Endodermal cell (in vitro differentiated cells): ENCODE measurements at places on chromosomes 12 and 14. TPM values are rescaled to one million over a fixed set of nuclear protein-coding genes. Genes with fewer than 3 reads are reported as not detected.

GRCh38 chr12:2183556-2184541 is 131.1 kb downstream of the CACNA1C start:
- peak; percentile 80 for DNase-seq

GRCh38 chr12:13347241-13348043 is 150.9 kb downstream of the EMP1 start:
- DNase-seq, result no peak

GRCh38 chr12:24582954-24583601 is 365.8 kb downstream of the BCAT1 start:
- no peak for DNase-seq

DNA sequence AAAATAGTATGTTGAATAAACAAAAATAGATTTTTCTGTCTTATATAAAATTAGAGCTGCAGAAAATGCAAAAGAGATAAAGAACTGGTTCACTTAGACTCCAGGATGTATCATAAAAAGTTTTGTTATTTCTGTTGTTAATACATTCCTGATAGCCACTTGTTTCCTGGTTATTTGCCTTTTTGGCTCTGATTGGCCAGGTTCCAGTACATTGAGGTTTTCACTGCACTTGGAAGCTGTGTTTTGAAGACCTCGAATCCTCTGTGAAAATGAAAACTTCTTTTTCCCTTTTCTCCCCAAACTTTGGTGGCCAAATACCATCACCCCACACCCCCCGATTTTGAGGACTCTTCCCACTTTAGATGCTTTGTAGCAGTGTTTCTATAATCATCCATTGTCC is 525.3 kb downstream of the MED13L start:
- DNase-seq, result no peak

DNA sequence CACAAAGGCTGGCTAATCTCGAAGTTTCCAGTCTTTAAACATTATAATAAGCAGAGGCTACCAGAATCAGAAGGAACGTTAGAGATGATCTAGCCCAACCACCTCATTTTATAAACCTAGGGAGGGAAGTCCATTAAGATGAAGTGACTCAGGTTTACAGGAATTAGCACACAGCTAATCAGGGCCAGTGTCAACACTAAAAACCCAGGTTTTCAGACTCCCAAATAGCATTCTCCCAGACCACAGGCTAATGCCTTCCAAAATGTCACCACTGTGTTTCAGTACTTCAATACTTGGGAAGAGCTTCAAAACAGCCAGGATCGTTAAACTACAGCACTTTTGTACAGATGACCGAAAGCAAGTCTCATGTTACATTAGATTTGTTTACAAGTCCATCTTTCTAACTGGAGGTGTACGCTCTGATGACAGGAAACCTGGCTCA is 89.2 kb downstream of the FOXN3 start:
- DNase-seq, result no peak

DNA sequence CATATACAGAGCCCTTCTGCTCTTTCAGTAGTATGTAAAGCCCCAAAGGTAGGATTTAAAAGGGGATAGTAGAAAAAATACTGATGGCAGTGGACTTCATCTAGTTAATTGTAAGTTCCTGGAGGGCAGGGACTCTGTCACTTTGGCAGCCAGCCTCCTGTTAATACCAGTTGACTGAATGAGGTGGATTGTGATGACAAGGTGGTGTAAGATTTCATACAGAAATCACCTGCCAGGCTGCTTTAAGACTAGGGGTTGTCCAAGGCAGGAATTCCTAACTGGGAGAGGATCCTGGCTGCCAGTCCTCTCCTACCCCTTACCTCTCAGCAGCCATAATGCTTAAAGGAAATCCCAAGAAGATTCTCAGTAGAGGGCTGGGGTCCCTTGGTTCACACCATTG is 7.3 kb downstream of the DYRK2 start:
- DNase-seq, result no peak

DNA sequence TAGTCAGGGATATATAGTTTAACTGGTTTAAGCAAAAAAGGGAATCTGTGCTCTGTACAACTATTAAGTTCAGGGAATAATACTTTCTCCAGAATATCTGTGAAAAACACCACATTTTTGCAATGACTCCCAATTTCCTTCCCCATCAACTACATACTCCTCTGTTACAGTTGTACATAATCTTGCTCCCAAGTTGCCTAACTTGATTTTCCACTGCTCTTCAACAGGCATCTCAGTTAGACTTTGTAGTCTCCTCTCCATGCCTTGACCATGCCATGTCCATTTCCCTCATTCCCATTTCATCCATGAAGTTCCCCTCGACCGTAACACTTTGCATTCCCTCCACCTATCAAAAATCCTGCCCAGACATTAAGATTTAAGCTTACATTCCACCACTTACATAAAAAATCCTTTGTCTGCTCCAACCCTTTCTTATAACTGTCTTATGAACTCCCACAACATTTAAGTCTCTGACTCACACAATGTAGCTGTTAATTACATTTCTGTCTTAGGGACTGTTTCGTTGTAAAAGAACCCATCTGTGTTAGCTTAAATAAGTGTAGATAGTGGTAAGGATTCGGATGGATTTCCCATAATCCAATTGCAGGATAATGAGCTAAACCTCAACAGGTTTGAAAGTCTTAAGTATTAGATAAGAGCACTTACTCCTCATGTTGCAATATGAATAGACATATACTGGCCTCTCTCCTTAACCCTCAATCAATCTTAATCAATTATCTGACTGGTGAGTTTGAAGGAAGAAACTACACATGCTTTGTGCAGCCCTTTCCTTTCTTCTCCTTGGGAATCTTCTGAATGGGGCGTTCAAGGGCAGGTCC is 156.5 kb downstream of the PAWR start:
- DNase-seq, result no peak

GRCh38 chr12:48189331-48190125 is 6.1 kb downstream of the CCDC184 start:
- DNase-seq, result peak; percentile 95

GRCh38 chr12:121536899-121537813 is 43.7 kb downstream of the KDM2B start:
- peak; percentile 87 for DNase-seq

GRCh38 chr14:101719708-101720107 is 41.8 kb upstream of the PPP2R5C start:
- peak; percentile 77 for DNase-seq

DNA sequence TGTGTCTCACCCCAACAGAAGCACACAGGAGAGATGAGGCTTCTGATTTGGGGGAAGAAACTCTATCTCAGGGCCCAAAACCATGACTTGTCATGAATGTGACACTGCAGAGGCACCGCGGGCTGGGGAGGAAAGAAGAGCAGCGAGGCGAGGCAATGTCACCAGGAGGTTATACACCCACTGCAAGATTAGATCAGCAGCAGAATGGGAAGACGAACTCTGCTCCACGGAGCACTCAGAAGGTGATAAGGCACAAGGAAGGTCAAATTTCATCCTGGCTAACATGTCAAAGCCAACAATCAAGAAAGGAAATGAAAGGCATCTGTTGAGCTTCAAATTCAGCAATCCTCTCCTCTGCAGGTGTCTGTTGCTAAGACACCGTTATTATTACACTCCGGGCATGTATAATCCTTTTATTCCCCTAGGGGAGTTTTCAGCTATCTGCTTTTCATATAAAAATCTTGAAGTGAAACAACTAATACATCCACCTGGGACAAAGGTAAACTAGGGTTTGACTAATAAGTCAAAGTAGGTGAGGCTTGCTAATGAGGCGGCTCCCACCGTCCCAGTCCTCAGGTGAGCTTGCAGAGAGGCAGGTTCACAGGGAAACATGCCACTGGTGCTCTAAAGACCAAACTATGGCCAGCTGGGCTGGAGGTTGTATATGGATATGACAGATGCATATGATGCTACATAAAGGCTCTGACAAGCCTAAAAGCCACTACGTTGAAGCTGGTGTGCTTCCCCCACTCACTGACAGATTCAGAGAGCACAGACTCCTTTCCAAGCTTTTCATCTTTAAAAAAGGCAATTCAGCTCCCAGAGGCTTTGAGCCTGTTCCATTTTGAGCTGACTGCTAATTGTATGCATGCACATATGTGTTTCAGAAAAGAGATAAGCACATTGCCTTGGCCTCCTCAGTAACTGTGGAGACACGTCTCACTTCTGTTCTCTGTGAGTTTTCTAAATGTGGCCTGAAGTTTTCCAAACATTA is 221.2 kb downstream of the NELL2 start:
- peak; percentile 71 for DNase-seq

GRCh38 chr14:98169170-98169587 is 1102.8 kb downstream of the BCL11B start:
- DNase-seq, result no peak

GRCh38 chr14:95666450-95666849 is 19.8 kb upstream of the TCL1B start:
- no peak for DNase-seq

DNA sequence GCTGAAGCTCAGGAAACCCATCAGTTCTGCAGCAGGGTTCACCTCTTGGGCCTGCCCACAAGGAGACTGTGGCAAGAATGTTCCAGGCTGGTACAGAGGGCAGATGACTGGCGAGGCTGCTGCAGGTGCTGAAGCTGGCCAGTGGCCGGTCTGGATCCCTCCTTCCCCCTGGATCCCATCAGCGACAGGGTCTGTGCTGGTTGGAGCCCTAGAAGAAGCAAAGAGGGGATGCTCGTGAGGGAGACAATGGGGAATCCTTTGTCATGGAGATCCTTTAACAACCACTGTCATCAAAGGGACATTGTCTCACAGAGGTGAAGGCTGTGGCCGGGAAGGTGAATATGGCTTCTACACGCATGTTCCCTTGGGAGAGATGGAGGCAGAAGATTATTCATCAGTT is 211.4 kb upstream of the TMEM132C start:
- DNase-seq, result peak; percentile 78

DNA sequence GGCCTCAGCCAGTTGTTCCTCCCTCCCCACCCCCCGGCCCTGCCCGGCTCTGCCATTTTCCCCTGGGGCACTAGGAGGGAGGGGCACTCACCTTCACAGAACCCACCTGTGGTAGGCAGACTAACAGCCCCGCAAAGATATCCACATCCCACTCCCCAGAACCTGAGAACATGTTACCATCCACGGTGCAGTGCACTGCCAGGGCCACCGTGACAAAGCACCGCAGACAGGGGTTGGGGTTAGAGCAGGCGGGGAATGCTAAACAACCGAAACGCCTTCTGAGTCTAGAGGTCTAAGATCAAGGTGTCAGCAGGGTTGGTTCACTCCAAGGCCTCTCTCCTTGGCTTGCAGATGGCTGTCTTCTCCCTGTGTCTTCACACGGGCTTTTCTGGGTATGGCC is 57.4 kb upstream of the NCOR2 start:
- no peak for DNase-seq

DNA sequence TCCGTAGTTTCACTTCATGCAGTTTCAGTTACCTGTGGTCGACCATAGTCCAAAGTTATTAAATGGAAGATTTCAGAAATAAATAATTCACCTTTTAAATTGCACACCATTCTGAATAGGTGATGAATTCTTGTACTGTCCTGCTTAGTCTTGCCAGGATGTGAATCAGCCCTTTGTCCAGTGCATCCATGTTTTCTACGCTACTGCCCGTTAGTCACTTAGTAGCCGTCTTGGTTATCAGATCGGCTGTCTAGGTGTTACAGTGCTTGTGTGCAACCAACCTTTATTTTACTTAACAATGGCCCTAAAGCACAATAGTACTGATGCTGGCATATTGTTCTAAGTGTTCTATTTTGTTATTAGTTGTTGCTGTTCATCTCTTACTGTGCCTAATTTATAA is 146.7 kb downstream of the ACSS3 start:
- DNase-seq, result no peak

GRCh38 chr12:109946913-109947312 is 46.8 kb downstream of the TCHP start:
- no peak for DNase-seq

DNA sequence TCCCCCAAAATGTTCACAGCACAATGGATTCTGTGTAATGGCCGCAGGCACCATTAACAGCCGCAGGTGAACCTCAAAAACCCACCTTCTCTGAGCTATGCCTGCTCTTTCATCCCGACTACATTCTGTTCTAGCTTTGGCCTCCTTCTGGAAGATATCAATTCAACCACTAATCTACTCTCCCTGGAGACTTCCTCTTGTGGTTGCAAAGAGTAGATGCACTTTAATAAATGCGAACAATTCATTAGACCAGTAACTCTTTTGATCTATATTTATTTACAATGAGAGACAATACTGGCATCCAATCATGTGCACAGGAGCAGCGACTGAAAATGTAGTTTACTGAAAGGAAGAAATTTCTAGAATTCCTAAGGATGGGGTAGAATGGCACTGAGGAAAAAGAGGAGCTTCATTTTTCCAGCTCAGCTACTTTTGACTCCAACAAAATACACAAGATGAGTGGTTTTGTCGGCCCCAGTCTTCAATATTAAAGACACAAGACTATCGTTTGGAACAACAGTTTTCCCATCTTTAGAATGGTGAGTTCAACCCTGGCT is 5.3 kb downstream of the GRIN2B start:
- DNase-seq, result no peak

DNA sequence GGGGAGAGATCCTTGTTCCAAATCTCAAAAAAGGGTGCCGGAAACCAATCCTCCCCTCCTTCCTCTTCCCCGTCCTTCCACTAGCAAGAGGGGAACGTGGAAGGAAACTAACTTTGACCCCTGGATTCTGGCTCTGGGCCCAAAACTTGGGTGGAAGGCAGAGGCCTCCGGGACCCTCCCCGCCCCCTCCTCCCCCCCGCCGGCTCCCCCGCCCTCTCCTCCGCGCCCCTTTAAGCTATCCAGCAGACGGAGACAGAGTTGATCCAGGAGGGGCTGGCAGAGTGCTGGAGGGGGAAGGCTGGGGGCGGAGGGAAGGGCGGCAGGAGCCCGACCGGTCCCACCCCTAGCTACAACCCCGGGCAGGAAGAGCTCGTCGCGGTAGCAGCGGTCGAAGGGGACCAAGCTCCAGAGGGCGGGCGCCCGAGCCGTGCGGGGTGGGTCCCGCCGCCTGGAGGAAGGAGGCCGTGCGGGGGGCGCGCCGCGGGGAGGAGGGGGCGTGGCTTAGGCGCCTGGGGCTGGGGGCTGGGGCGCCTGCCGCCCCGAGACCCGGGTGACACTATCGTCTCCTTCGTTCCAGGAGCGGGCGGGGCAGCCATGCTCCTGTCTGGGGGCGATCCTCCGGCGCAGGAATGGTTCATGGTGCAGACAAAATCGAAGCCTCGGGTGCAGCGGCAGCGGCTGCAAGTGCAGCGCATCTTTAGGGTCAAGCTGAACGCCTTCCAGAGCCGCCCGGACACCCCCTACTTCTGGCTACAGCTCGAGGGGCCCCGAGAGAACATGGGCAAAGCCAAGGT is at the start of gene NYNRIN:
TSS of gene NYNRIN (plus strand) at position 351 of the 794 bp plus-strand sequence. CDS start at position 595, 244 bp downstream.
- peak; percentile 85 for DNase-seq

GRCh38 chr14:102827716-102828115 is 50.5 kb downstream of the TRAF3 start:
- DNase-seq, result no peak

DNA sequence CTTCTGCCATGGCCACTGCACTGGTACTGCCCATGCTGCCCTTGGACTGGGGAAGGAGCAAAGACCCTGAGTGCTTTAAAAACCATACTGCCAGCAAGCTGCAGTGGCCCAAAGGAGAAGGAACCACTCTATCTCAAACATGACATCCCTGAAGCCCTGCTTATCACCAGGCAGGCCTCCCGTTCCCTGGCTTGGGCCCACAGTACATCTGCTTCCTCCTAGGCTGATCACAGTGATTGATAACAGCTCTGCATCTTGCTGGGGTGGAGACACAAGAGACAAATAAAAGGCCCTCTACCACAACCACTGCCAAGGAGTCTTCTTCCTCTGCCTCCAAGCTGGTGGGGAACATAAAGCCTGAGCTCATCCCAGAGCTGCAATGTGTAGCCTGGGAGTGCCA is 567.5 kb downstream of the TRHDE start:
- no peak for DNase-seq

Gene ASB2
- 0.42 TPM in 1 of 3 replicates, not detected in the others for total RNA-seq

Gene SDSL
- total RNA-seq, result 5.0 to 5.8 TPM (median 5.7 TPM) in 3 replicates

Gene GPX2
- total RNA-seq, result 1.7 and 2.6 TPM in 2 replicates

Gene ATG2B
- total RNA-seq, result 10.6 and 14.1 TPM in 2 replicates

Gene SMOC1
- 0.16 TPM in 1 of 2 replicates, not detected in the other for total RNA-seq

Gene TSFM
- 12.6 to 37.7 TPM (median 32.0 TPM) in 3 replicates for total RNA-seq

Gene POTEM
- not detected in 3 replicates for total RNA-seq
